ENCODE measurements at places on chromosomes 16 and 17. TPM values are rescaled to one million over a fixed set of nuclear protein-coding genes. Genes with fewer than 3 reads are reported as not detected.

- DNase-seq = peak; percentile 45
Measured at GRCh38 chr17:10226930-10227695, 28.7 kb upstream of the GAS7 start.

DNA sequence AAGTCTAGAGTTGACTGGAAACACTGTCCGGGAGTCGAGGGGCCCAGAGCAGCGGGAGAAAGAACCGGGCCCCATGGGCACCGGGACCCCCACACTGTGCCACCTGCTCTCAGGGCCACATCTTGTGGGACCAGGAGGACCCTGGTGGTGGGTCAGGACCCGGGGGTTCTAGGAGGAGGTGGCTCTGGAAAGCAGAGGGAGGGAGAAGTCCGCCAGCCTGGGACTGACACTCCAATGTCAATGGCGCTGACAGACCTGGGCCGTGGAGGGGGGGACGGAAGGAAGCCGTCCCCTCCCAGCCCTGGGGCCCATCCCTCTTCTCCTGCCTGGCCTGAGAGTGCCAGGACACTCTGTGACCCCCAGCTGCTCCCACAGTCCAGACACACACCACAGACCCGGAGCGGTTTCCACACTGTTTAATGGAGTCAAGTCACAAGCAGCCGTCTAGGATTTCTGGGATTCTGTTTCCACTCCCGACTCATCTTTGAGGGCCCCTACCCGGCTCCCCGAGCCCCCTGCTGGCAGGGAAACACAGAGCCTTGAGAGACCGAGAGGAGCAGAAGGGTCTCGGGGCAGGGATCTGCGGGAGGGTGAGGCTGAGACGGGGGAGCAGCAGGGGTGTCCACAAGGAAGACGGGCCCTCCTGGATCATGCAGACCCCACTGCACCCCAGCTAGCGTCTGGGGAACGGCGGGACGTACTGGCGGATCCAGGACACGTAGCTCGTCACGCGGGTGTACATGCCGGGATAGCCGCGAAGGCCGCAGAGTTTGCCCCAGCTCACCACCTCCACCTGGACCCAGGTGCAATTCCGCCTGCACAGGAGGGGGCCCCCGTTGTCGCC lies 23.5 kb upstream of the UBE2I start:
- DNase-seq = peak; percentile 57

- DNase-seq = peak; percentile 83
Measured at GRCh38 chr17:64020056-64020766, at the start of gene ICAM2. Gene ICAM2 (minus strand): TSS chr17:64020633. CDS start chr17:64006691, 13,942 bp downstream.

DNA sequence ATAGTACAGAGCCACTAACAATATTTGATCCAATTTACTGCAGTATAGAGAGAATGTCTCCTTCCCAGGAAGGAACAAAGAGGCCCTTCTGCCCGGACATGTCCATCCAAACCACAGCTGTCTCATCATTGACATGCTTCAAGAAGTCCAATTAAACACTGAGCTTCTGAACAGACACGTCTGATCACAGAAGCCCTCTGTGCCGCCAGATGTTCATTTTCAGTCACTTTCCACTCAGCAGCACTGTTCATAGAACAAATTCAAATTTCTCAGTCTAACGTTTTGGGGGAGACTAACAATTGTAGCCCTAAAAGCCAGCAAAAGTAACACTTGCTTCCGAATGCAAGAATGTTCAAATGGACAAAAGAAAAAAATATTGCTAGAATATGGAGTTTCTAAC lies 15.3 kb downstream of the ZC3H7A start:
- no peak for DNase-seq

GRCh38 chr17:65783845-65784334 lies 222.4 kb upstream of the AXIN2 start:
- no peak for DNase-seq

GRCh38 chr17:28938552-28938951 lies 12.8 kb downstream of the PHF12 start:
- DNase-seq = peak; percentile 73

GRCh38 chr16:46757339-46758050 lies 9.4 kb upstream of the MYLK3 start:
- peak; percentile 88 for DNase-seq

GRCh38 chr16:84463221-84463620 lies 41.2 kb downstream of the MEAK7 start:
- DNase-seq = peak; percentile 12

GRCh38 chr16:88373927-88374492 lies 8.7 kb upstream of the ZNF469 start:
- no peak for DNase-seq

DNA sequence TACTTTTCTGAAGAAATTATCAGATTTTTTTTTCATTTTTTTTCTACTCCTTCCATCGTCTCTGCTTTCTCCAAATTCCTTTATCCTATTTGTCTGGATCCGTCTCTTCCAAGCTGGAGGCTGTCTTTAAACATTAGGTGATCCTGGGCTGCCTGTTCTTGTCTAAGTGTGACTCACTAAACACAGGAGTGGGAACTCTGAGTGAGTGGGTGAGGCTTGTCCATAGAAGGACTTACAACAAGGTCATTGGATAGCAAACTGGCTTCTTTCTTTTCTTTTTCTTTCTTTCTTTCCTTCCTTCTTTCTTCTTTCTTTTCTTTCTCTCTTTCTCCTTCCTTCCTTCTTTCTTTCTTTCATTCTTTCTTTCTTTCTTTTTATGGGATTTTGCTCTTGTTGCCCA lies 18.2 kb downstream of the ALOX15 start:
- DNase-seq = no peak

GRCh38 chr17:66300956-66301355 lies 1.5 kb upstream of the PRKCA start:
- DNase-seq = no peak

The PITPNM3 gene
- polyA plus RNA-seq = 0.23 TPM

The RTN4RL1 gene
- 2.2 TPM for polyA plus RNA-seq

The CCDC154 gene
- polyA plus RNA-seq = 0.14 TPM

The USP6 gene
- 0.01 TPM for polyA plus RNA-seq

The NECAB2 gene
- polyA plus RNA-seq = 1.2 TPM
